HCEC 1CT (cell line): ENCODE measurements at places on chromosomes 16 and 17.

DNA sequence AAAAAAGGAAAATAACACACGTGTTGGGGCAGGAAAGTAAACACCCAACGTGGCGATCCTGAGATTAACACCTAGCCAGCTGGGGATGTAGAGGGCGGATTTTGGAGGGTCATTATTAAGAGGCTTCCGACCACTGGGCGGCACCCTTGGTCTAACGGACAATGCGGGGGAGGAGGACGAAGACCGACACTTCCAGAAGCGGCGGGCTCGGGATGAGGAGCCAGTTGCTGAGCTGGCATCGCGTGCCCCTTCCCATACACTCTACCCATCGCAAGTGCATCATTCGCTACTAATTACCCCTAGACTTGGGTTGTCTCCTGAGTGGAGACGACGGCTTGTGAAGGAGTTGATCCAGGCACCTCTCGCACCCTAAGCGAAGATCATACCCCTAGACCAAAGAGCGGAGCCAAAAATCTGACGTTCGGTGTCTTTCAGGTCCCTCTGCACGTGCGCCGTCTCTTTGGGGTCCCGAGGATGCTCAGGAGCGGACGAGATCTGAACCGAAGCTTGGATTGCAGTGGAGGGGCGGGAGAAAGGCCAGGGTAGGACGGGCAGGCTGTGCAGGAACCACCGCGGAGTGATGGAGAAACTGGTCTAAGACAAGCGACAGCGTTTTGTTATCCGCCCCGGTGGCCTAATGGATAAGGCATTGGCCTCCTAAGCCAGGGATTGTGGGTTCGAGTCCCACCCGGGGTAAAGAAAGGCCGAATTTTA lies 17.6 kb downstream of the ZNF213 start:
- DNase-seq = peak; percentile 83

DNA sequence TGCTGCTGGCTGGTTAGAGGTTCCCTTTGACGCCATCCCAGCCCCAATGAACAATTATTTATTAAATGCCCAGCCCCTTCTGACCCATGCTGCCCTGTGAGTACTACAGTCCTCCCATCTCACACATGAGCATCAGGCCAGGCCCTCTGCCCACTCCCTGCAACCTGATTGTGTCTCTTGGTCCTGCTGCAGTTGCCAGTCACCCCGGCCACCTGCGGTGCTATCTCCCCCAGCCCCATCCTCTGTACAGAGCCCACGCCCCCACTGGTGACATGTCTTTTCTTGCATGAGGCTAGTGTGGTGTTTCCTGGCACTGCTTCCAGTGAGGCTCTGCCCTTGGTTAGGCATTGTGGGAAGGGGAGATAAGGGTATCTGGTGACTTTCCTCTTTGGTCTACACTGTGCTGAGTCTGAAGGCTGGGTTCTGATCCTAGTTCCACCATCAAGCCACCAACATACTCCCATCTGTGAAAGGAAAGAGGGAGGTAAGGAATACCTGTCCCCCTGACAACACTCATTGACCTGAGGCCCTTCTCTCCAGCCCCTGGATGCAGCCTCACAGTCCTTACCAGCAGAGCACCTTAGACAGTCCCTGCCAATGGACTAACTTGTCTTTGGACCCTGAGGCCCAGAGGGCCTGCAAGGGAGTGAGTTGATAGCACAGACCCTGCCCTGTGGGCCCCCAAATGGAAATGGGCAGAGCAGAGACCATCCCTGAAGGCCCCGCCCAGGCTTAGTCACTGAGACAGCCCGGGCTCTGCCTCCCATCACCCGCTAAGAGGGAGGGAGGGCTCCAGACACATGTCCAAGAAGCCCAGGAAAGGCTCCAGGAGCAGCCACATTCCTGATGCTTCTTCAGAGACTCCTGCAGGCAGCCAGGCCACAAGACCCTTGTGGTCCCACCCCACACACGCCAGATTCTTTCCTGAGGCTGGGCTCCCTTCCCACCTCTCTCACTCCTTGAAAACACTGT lies 11.3 kb downstream of the CX3CL1 start:
- no peak for DNase-seq

GRCh38 chr17:57266902-57267311 lies 10.6 kb downstream of the MSI2 start:
- DNase-seq = no peak

GRCh38 chr17:4945176-4945943 lies 3.0 kb downstream of the PFN1 start:
- DNase-seq = peak; percentile 94

GRCh38 chr17:48499248-48499647 lies 31.6 kb downstream of the HOXB1 start:
- DNase-seq = peak; percentile 65
